ENCODE measurements at places on chromosomes 2 and 18. TPM values are rescaled to one million over a fixed set of nuclear protein-coding genes. Genes with fewer than 3 reads are reported as not detected.

GRCh38 chr18:55106466-55106865, 147.2 kb upstream of the CCDC68 start:
- no peak for DNase-seq

DNA sequence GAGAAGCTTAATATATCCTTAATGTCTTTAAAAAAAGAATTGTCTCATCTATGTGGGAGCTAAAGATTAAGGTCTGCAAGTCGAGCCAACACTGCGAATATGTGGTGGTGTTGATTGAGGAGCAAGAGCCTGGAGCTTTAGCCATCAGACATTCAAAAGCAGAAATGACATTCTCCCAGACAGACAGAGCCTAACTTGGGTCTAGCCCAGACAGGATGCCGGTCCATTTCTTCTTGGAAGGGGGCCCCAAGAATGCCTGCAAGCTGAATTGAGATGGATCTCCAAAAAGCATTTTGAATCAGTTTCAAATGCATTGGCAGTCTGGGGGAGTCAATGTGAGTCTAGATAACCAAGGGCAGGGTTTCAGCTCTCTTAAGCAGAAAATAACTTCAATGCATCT, 30.1 kb upstream of the EML4 start:
- no peak for DNase-seq

DNA sequence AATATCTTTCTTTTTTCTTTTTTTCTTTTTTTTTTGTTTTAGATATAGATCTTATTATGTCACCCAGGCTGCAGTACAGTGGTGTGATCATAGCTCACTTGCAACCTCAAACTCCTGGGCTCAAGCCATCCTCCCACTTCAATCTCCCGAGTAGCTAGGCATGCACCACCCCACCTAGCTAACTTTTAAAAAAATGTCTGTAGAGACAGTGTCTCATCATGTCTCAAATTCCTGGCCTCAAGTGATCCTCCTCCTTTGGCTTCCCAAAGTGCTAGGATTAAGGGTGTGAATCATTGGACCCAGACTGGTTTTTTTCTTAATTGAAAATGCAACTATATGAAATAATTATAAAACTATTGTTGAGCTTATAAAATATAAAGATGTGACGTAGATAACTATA, 9.8 kb upstream of the ZCCHC2 start:
- no peak for DNase-seq

- DNase-seq = no peak
These were observed 22.6 kb upstream of the ITGB6 start for GRCh38 chr2:160222546-160223283.

The KCNG2 gene
- total RNA-seq = not detected

GRCh38 chr2:212032536-212033219, 505.9 kb downstream of the ERBB4 start:
- peak; percentile 68 for DNase-seq

The SCN9A gene
- total RNA-seq = 135 TPM

- DNase-seq = no peak
These were observed 62.5 kb downstream of the DAW1 start for GRCh38 chr2:227933884-227934283.

The KCNF1 gene
- 0.56 TPM for total RNA-seq
